ENCODE measurements at places on chromosomes 3 and 15. TPM values are rescaled to one million over a fixed set of nuclear protein-coding genes. Genes with fewer than 3 reads are reported as not detected.

Gene GOLGA6L9
- total RNA-seq: 4.2 TPM

Gene MAP1A
- total RNA-seq: 19.3 TPM

Gene CASR
- not detected for total RNA-seq

Gene TGM5
- not detected for total RNA-seq

Gene GPR171
- 1.6 TPM for total RNA-seq

Gene CLDN18
- under 0.01 TPM for total RNA-seq

Gene NUDT16
- total RNA-seq: 8.9 TPM

Gene PARP16
- total RNA-seq: 7.3 TPM

Gene GABRR3
- not detected for total RNA-seq

Gene DPH3
- 17.7 TPM for total RNA-seq

Gene SOX2
- total RNA-seq: under 0.01 TPM

Gene EFCC1
- 1.0 TPM for total RNA-seq

Gene WDR49
- 5.7 TPM for total RNA-seq

Gene CRTAP
- 32.9 TPM for total RNA-seq

Gene C2CD4A
- not detected for total RNA-seq

Gene SLC22A13
- total RNA-seq: not detected

Gene MESP2
- total RNA-seq: not detected

Gene TEX264
- total RNA-seq: 22.4 TPM

Gene GOLGA8Q
- 1.0 TPM for total RNA-seq

Gene HGD
- total RNA-seq: not detected

Gene CFAP91
- under 0.01 TPM for total RNA-seq
